Endothelial cell (in vitro differentiated cells): ENCODE measurements at places on chromosomes 12 and 14. TPM values are rescaled to one million over a fixed set of nuclear protein-coding genes. Genes with fewer than 3 reads are reported as not detected.

DNA sequence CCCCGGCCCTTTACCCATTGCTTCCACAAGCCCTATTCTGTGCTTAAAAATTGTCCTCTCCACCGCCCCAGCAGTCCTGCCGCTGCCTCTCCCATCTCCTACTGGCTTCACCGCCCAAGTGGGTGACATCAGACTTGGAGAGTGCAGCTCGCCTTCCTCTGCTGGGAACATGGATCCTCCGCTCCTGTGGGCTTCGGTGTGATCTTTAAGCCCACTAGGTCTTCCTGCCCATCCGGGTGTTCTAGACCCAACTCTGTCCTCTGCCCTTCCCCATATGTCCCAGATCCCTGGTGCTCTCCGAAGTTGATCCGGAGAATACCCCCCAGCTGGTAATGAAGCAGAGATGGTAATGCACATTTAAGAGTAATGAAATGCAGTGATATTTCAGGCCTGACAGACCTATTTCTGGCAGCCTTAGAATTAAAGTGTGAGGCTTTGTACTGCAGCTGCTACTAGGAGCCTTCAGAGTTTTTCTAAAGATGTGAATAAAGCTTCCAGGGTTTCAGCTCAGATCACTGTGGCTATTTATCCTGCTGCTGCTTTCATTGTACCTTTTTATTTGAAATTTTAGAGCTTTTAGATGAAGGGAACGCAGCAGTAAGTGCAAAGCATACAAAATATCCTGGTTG lies 22.9 kb upstream of the CTDSP2 start:
- H3K27ac ChIP-seq: no peak overlapping the region
- H3K27me3 ChIP-seq: peaks cover 7% of the 10 kb centered on the region
- no peak overlapping the region for H3K4me3 ChIP-seq
- peaks cover 23% of the 10 kb centered on the region for H3K4me1 ChIP-seq
- peaks cover 2% of the 10 kb centered on the region for H3K36me3 ChIP-seq
- no peak for DNase-seq

DNA sequence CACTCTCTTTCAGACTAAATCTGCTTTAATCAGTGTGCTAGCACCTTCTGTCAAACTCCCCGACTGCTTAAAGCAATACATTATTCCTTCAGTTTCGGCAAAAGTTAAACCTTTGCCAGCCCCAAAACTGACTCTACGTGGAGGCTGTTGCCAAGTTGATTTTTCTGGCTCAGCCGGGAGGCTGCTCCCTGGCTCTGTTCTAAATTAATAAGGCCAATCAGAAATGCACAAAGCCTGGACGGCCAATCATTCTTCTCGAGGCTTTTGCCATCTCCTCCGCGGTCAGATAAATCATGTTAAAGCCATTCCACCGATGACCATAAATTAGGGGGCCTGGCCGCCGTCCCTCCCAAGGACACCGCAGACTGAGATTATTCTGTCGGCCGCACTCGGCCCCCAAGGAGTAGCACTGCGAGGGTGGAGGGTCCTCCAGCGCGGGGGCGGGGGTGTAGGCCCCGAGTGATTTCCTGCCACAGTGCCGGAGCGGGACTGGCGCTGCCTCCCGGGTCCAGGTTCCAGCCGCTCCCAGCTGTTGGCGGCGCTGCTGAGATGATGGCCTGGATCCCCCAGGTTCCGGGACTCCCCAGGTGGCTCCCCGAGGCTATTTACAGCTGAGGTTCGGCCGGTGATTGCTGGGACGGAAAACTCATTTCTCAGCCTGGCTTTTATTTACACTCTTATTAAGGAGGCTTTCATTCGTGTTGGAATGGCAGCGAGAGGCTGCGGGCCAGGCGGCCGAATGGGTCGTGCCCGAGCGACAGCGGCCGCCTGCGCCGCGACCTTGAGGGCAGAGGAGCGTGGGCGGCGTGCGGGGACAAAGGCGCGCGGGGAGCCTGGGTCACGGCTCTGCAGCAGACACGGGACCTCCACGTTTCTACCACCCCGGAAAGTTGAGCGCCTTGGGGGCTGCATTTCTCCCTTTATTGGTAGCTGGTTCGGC lies 165.1 kb downstream of the MON2 start:
- H3K4me1 ChIP-seq: peaks cover 14% of the 10 kb centered on the region
- H3K27me3 ChIP-seq: peaks cover 4% of the 10 kb centered on the region
- H3K36me3 ChIP-seq: no peaks in the 10 kb centered on the region
- DNase-seq: peak; percentile 62
- peak overlapping the region; percentile 79 for H3K4me3 ChIP-seq

- H3K4me1 ChIP-seq: peaks cover 33% of the 10 kb centered on the region
- no peak overlapping the region for H3K4me3 ChIP-seq
- H3K36me3 ChIP-seq: no peaks in the 10 kb centered on the region
- DNase-seq: no peak
Observed at GRCh38 chr12:63966606-63966975, 122.1 kb downstream of the SRGAP1 start.

GRCh38 chr12:8697476-8698131 lies at the start of gene RIMKLB:
RIMKLB (plus strand) TSS chr12:8697991; CDS start chr12:8713867, 15,876 bp downstream.
- peaks cover 10% of the 10 kb centered on the region for H3K36me3 ChIP-seq
- H3K4me1 ChIP-seq: peaks cover 27% of the 10 kb centered on the region
- H3K27me3 ChIP-seq: peaks cover 8% of the 10 kb centered on the region

GRCh38 chr12:28602786-28603185 lies 412.5 kb downstream of the CCDC91 start:
- DNase-seq: no peak
- H3K4me3 ChIP-seq: no peak overlapping the region
- no peaks in the 10 kb centered on the region for H3K4me1 ChIP-seq

GRCh38 chr12:23066095-23066494 lies 441.1 kb downstream of the ETNK1 start:
- no peaks in the 10 kb centered on the region for H3K27me3 ChIP-seq
- H3K36me3 ChIP-seq: no peaks in the 10 kb centered on the region
- no peaks in the 10 kb centered on the region for H3K4me1 ChIP-seq
- H3K27ac ChIP-seq: no peak overlapping the region
- DNase-seq: no peak
- H3K4me3 ChIP-seq: no peak overlapping the region

GRCh38 chr12:15152868-15153267 lies 68.3 kb downstream of the RERG start:
- DNase-seq: no peak
- H3K4me1 ChIP-seq: no peaks in the 10 kb centered on the region
- H3K27ac ChIP-seq: no peak overlapping the region
- H3K4me3 ChIP-seq: no peak overlapping the region
- no peaks in the 10 kb centered on the region for H3K27me3 ChIP-seq

DNA sequence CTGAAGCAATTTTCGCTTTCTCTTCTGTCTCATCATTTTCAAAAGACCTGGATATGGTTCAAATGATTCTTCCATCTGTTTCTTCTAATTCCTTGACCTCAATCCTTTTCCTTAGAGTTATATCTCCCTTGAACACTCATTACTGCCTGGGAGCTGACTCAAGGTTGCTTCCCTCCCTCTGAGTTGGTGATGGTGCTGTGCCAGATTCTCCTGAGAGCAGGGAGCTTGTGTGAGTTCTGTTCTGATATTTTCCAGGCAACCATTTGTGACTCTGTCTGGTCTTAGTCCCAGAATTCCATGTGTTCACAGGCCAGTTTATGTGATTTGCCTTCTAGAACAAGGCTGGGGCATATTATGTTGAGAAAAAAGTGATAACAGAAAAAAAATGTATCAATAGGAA lies 505.1 kb upstream of the SYT1 start:
- DNase-seq: no peak
- no peaks in the 10 kb centered on the region for H3K4me1 ChIP-seq
- H3K27me3 ChIP-seq: no peaks in the 10 kb centered on the region
- H3K4me3 ChIP-seq: no peak overlapping the region

RASSF9 gene
- total RNA-seq: 2.2 TPM
